Suprapubic skin (tissue), 4 donors: ENCODE measurements at places on chromosomes 1 and 21. TPM values are rescaled to one million over a fixed set of nuclear protein-coding genes. Genes with fewer than 3 reads are reported as not detected.

OSBPL9 gene
- total RNA-seq = 166 TPM

NUP210L gene
- not detected for total RNA-seq

DDR2 gene
- total RNA-seq = 19.4 TPM

DCDC2B gene
- total RNA-seq = not detected

SPRR2F gene
- not detected for total RNA-seq

KLHDC8A gene
- 0.62 TPM for total RNA-seq

SMPDL3B gene
- 1.7 TPM for total RNA-seq

CRNN gene
- total RNA-seq = 0.72 TPM

NPPA gene
- total RNA-seq = not detected

TMPRSS15 gene
- total RNA-seq = not detected

CCDC190 gene
- not detected for total RNA-seq

LPAR3 gene
- 16.1 TPM for total RNA-seq

ZMYND12 gene
- 0.52 TPM for total RNA-seq

FCGR2B gene
- 5.3 TPM for total RNA-seq
